ENCODE measurements at places on chromosomes 3 and 15.

DNA sequence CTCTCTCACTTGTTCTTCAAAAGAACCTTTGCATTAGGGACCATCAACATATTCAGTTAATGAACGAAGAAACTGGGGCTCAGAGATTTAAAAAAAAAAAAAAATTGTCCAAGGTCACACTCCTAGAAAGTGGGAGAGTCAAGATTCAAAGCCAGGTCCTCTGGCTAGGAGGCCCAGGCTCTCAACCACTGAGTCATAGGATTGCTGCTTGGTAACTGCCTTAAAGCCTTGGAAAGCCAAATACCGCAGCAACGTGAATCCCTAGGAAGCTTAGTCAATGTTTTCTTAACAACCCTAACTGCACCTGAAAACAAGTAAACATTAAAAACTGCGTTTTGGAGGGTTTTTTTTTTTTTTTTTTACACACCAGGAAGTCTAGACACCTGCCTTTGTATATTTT, 156.8 kb downstream of the WNT5A start:
- DNase-seq = no peak

DNA sequence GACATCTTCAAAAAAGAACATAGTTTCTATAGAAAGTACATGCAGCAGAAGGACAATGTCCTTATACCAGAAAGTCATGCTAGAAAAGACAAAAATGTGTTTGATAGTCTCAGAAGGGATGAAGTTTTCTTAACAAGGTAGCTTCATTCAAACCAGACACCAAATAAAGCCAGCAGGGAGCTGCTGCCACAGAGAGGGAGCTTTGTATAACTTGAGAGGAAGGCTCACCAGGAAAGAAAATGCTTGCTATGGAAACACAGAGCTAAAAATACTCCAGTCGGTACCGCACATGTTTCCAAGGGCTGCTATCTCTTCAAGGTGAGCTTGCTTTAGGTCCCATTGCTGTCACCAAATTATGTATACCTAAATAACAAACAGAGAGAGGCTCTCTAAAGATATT, 1074.8 kb upstream of the ALCAM start:
- no peak for DNase-seq

DNA sequence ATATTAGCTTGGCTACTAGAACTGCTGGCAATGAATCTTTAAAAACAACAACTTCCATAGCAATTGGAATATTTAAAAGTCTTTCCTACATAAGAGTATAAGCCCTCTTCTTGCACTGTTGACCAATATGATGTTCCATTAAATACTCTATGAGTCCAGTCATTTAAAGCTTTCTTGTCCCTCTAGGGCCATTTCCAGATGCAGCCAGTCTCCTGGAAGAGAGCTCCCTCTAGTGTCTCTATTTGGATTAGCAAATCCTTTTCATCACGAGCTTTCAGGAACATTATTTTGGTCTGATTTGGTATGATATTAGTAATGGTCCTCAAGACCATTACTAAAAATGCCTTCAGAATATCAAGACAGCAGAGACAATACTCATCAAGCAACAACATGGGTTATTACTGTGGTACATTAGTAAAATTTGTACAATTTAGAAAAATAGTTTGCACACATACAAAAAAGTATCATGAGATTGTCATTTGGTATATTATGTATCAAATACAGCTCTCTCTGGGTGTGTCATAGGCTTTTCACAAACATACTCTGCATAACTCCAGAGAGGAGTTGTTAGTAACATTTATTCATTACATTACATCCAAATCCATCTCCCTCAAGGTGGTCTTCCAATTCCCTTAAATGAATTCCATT, 101.3 kb downstream of the DPH6 start:
- DNase-seq = no peak

GRCh38 chr15:47293466-47294162, 423.7 kb upstream of the SEMA6D start:
- no peak for DNase-seq

GRCh38 chr3:102084704-102085103, 235.4 kb downstream of the NFKBIZ start:
- no peak for DNase-seq

DNA sequence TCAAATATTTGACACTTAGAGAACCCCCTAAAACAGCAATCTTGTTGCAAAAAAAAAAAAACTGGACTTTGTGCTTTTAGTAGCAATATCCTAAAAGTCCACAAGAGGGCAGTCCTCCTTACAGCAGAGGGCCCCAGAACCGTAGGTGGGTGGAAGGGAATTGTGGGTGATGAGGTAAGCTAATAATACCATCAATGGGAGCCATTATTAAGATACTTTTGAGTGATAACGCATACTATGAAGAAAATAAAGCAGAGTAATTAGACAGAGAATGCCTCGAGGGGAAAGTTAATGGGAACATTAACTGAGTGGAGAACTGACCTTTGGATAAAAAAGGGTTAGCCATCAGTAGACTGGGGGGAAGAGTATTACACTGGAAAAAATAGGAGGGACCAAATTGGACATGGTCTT, 229.9 kb downstream of the THRB start:
- DNase-seq = no peak
